Left colon (tissue), 2 donors: ENCODE measurements at places on chromosomes 5 and 9. TPM values are rescaled to one million over a fixed set of nuclear protein-coding genes. Genes with fewer than 3 reads are reported as not detected.
A peak's percentile ranks its signal among the peaks of the same experiment; 100 is the strongest.

The MSMP gene
- total RNA-seq: not detected

- DNase-seq: no peak
These were observed 142.9 kb upstream of the DAP start for GRCh38 chr5:10903786-10904560.

DNA sequence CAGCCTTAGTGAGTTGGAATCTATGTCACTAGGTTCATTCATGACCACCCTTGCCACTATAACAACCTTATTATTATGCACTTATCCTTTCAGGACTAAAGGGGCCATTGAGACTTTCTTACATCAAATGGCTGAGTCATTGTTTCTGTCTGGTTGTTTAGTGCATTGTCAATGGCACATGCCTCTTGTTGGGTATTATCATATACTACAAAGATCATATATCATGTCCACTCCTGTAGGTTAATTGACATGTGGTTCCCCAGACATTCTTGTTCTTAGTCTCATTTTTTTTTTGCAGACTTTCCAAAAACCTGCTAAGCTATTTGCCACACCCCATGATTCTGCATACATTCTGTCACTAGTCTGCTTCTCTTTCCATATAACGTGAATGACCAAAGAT, 66.7 kb upstream of the PRDM9 start:
- no peak for DNase-seq

- DNase-seq: no peak
These were observed 12.2 kb upstream of the TMEM252 start for GRCh38 chr9:68552700-68553476.

The MARCOL gene
- not detected for total RNA-seq

DNA sequence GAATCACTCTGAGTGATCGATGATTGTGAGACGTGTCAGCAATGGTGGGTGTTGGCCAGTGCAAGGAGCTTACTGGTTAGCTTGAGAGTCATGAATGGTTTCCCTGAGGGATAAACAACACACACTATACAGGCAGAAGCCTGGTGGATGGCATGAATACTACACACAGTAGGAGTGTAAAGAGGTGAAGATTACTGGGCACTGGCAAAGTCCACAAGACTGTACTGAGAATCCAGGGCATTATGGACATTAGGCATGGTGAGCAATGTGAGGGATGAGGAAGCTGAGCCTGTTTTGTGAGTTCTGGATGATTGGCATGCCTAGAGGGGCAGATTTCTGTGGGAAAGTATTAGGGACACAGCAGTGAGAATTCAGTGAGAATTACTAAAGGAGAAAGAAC, 71.3 kb downstream of the KDM4C start:
- no peak for DNase-seq

DNA sequence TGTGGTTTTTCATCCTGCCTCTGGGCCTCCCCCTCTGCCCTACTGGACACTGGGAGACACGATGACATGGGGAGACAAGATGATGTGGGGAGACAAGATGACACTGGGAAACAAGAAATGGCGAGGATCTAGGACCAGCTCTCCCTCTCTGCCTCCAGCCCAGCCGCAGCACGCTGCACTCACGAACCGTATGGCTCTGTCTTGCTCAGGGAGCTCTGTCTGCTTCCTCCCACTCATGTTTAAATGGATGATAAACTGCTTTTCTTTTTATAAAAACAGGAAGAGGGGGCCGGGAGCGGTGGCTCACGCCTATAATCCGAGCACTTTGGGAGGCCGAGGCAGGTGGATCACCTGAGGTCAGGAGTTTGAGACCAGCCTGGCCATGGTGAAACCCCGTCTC, 73.7 kb downstream of the SPATA31D1 start:
- no peak for DNase-seq

- peak; percentile 27 for DNase-seq
These were observed 44.4 kb downstream of the PRKACG start for GRCh38 chr9:68969538-68969937.

The LECT2 gene
- not detected for total RNA-seq

The CCDC192 gene
- total RNA-seq: not detected

DNA sequence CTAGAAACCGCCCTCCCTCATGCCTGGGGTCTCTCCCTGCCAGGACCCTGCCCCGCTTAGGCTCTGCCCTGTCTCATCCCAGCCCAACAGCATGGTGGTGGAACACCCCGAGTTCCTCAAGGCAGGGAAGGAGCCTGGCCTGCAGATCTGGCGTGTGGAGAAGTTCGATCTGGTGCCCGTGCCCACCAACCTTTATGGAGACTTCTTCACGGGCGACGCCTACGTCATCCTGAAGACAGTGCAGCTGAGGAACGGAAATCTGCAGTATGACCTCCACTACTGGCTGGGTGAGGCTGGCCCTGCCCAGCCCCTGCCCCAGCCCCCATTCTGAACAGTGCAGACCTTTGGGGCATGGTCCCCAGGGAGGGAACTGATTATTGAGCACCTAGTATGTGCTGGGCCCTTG, 33.9 kb downstream of the GSN start:
- peak; percentile 20 for DNase-seq

- no peak for DNase-seq
These were observed 1.8 kb upstream of the SELENOP start for GRCh38 chr5:42813533-42813932.

DNA sequence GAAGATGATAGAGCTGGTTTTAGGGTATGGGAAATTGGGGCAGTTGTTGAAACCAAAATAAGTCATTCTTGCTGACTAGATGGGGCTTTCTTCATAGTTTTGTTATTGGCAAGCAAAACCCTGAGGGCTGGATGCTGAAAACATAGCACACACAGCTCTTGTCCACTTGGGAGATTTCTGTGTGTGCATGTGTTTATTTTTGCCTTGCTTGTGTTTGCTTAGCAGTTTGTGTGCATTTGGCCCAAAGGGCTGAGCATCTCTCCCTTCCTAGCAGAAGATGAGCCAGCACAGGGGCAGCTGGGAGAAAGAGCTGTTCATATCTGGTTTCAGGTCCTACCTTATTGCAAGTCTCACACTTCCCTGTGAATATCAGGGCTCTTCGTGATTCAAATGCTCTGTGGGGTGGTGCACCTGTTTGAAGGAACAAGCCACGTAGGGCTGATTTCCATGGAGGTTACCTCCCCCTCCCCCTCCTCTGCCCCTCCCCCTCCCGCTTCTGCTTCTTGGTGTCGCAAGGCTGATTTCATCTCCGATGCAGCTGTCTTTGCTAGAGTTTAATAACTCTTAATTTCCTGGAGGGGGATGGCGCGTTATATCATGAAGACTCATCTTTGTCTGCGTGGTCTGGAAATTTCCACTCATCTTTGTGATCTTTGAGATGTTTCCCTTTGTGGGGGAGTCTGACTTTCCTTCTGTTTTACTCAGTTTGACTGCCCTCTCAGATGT, 296.5 kb downstream of the ARHGAP26 start:
- DNase-seq: peak; percentile 28

- DNase-seq: no peak
These were observed 219.7 kb downstream of the EBF1 start for GRCh38 chr5:158879993-158880392.

DNA sequence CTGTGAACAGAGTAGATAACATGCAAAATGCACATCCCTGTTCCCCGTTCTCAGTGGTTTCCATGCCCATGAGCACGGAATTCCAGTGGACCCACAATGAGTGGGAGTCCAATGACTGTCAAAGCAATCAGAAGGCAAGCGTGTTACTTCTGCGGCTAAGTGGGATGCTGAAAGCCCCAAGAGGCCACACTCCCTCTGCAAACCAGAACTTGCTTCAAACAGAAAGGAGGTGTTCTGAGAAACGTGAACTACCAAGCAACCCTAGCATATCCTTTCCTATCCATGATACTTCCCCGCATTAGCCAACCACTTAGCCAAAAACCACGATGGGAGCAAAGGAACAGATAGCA, 21.7 kb upstream of the MVB12B start:
- no peak for DNase-seq

GRCh38 chr5:158485047-158485446, 614.7 kb downstream of the EBF1 start:
- no peak for DNase-seq

GRCh38 chr5:137607771-137608170, 108.6 kb upstream of the SPOCK1 start:
- DNase-seq: no peak

DNA sequence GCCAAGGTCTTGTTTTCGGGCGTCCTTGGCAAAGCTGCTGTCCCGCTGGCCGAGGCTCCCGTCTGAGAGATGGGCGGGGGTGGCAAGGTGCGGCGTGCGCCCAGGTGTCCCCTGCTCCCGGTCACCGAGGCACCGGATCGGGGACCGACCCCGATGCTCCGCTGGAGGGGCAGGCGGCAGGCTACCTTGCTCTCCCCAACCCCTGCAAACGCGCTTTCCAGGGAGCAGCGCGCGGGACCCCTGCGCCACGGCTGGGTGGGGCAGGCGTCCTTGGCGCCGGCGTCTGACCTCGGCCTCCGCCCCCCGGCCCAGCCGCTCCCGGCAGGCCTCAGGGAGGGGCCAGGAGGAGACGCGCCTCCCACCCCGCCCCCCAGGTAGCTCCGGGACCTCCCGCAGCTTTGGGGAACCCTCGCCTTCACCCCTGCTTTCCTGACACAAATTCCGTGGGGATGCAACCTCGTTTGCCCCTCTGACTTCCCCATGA, 551 bp downstream of the N4BP3 start:
- DNase-seq: no peak

The MYOZ3 gene
- total RNA-seq: 0.31 TPM

The KIF27 gene
- total RNA-seq: 3.2 TPM

DNA sequence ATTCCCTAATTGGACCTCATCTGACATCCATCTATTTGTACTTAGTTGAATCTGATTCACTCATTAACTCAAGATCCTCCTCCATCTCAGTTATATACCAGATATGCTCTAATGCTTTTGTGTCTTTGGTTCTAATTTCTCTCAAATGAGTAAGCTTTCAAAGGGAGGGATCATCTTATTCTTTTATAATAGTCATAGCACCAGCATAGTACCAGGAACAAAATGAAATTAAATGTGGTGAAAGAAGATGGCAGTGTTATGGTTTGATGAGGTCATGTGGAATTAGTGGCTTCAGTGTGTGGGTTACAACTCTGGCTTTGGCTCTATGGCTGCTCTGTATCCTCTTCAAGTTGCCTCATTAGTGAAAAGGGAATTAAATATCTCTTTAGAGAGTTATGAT, 32.5 kb upstream of the ZNF366 start:
- no peak for DNase-seq

DNA sequence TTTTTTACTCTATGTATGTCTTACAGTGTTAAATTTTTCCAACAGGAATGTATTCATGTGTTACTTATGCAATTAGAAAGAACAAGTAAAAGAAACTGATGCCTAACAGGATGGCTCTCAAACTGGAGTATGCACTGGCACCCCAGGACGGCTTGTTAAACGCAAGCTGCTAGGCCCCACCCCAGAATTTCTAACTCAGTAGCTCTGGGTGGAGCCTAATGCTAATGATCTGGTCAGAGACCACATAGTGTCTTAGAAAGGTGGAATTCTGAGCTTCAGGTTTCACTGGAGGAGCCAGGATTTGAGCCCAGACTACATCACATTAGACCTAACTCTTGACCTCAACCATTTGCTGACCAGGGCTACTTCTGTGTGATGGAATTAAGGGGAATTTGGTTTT, 34.4 kb downstream of the SHC3 start:
- no peak for DNase-seq

The TNC gene
- total RNA-seq: 43.8 TPM

- no peak for DNase-seq
These were observed 63.4 kb upstream of the ADAMTS2 start for GRCh38 chr5:179408611-179409010.

DNA sequence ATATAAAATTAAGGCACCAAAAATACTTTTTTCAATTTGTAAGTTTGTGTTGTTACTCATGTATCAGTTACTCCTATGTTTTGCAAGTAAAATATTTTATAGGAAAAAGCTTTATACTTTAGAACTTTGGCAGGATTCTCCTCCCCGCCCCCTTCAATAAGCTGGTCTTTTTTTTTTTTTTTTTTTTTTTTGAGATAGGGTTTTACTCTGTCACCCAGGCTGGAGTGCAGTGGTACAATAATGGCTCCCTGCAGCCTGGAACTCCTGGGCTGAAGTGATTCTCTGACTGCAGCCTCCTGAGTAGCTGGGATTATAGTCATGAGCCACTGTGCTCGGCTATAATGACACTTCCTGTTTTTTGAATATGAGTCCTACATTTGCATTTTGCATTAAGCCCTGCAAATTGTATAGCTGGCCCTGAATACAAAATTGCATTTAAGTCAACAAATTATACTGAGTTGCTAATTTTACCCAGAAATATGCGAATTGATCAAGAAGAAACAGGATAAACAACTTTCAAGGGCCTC, 192.9 kb downstream of the PIK3R1 start:
- no peak for DNase-seq

The PLAC8L1 gene
- not detected for total RNA-seq

GRCh38 chr9:89532478-89532877, 34.6 kb upstream of the SEMA4D start:
- DNase-seq: no peak

GRCh38 chr9:2413160-2413805, 208.3 kb upstream of the VLDLR start:
- DNase-seq: no peak

The FOXD4L5 gene
- total RNA-seq: 0.24 TPM

- DNase-seq: peak; percentile 47
These were observed 199.4 kb downstream of the ARRDC3 start for GRCh38 chr5:91183743-91184142.

The RAB3C gene
- 2.2 TPM for total RNA-seq

GRCh38 chr9:81705578-81705977, 16.2 kb upstream of the TLE1 start:
- DNase-seq: no peak

- no peak for DNase-seq
These were observed 60.0 kb downstream of the ERAP1 start for GRCh38 chr5:96747720-96748119.

The OTP gene
- total RNA-seq: not detected

The CDX1 gene
- total RNA-seq: 423 TPM

The MOCS2 gene
- 23.5 TPM for total RNA-seq

GRCh38 chr9:130206579-130206978, 34.4 kb downstream of the NCS1 start:
- no peak for DNase-seq

The C9orf152 gene
- 62.0 TPM for total RNA-seq

DNA sequence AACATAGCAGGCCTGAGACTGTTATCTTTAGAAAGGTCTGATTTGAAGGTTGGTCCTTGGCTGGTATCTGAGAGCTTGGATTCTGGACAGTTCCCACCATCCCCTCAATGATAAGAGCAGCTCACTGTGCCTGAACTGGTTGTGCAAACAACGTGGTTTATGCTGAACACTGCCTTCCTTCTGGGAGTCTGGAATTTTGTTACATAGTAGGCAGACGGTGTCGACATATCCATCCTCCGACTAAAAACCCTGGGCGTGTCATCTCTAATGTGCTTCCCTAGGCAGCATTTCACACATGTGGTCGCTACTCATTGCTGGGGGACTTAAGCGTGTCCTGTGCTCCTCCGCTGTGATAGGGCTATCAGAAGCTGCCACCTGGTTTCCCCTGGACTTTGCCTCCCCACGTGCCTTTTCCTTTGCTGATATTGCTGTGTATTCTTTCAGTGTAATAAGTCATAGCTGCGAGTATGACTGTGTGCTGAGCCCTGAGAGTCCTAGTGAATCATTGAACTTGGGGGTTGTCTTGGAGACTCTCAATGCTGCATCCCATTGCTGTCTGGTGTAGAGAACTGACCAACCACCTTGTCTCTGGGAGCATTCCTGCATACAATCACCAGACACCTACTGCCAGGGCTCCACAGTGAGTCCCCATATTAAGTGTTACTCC, 119.1 kb upstream of the TBC1D2 start:
- peak; percentile 34 for DNase-seq
